WTC11 (cell line): ENCODE measurements at places on chromosomes 12 and 14. TPM values are rescaled to one million over a fixed set of nuclear protein-coding genes. Genes with fewer than 3 reads are reported as not detected.

GRCh38 chr14:102973706-102974285, 51.3 kb downstream of the AMN start:
- H3K4me1 ChIP-seq = no peaks in the 10 kb centered on the region
- H3K27ac ChIP-seq = no peak overlapping the region
- no peaks in the 10 kb centered on the region for H3K27me3 ChIP-seq
- no peak overlapping the region for H3K4me3 ChIP-seq

DNA sequence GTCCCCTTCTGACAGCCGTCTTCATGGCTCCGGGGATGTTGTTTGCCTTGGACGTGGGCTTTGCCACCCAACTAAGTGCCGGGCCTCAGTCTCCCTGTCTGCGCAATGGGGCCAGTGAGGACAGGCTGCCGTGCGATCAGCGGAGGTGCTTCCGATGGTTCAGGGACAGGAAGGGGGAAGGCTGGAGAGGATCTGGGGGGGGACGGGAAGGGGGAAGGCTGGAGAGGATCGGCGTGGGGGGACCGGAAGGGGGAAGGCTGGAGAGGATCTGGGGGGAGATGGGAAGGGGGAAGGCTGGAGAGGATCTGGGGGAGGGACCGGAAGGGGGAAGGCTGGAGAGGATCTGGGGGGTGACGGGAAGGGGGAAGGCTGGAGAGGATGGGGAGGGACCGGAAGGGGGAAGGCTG, 3.4 kb downstream of the MMP17 start:
- H3K36me3 ChIP-seq = no peaks in the 10 kb centered on the region
- H3K27me3 ChIP-seq = peaks cover 18% of the 10 kb centered on the region
- no peak for DNase-seq
- no peak overlapping the region for H3K27ac ChIP-seq
- no peak overlapping the region for H3K4me3 ChIP-seq

DNA sequence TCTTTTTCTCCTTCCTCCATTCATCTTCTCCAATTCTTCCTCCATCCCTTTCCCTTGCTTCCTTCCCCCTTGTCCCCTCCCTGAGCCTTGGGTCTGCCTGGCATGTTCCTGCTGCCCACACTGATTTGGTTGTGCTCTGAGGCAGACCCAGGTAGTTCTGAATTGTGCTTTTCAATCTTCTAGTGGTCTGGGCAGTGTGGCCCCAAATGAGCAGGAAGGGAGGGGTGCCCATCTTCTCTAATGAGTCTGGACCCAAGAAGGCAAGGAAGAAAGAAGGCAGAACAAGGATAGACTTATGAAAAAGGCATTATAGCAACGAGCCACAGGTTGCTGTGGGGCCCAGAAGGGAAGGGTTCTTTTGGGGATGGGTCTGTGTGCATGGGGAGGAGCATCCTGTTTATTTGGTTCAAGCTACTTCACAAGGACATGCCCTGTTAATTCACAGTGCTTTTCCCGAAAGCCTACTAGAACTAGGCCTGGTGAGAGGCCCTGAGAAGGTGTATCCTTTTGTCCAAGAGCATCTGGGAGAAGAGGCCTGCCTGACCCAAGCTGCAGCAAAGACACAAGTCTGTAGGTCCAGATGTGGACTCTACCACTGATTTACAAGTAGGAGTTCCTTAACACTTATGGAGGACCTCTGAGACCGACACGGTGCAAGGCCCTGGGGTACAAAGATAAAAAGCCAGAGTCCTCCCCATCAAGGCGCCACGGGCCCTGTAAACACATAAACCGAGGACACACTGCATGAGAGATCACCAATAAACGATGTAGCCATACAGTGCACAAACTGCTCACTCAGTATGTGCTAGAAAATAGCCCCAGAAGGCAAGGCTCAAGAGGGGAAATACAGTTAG, 1.1 kb upstream of the SUSD6 start:
- H3K4me3 ChIP-seq = peak overlapping the region; percentile 83
- H3K4me1 ChIP-seq = peaks cover 36% of the 10 kb centered on the region
- DNase-seq = no peak
- peaks cover 10% of the 10 kb centered on the region for H3K27me3 ChIP-seq
- no peaks in the 10 kb centered on the region for H3K36me3 ChIP-seq

- H3K36me3 ChIP-seq = no peaks in the 10 kb centered on the region
- no peak overlapping the region for H3K27ac ChIP-seq
- DNase-seq = no peak
- peaks cover 8% of the 10 kb centered on the region for H3K4me1 ChIP-seq
- H3K4me3 ChIP-seq = peak overlapping the region; percentile 59
Measured at GRCh38 chr12:3753544-3754284, 805 bp upstream of the CRACR2A start.

- peak overlapping the region; percentile 88 for H3K4me3 ChIP-seq
- peaks cover 65% of the 10 kb centered on the region for H3K27me3 ChIP-seq
- DNase-seq = peak; percentile 66
- peak overlapping the region; percentile 93 for H3K27ac ChIP-seq
- peaks cover 34% of the 10 kb centered on the region for H3K4me1 ChIP-seq
- H3K36me3 ChIP-seq = no peaks in the 10 kb centered on the region
Measured at GRCh38 chr14:104799244-104800014, 1.5 kb upstream of the ZBTB42 start.

Gene HOXC13
- total RNA-seq = 0.09 TPM in 1 of 3 replicates, not detected in the others

Gene SIX4
- total RNA-seq = 40.0 to 41.8 TPM (median 41.6 TPM) in 3 replicates
